ENCODE measurements at places on chromosomes 1 and 21.
A peak's percentile ranks its signal among the peaks of the same experiment; 100 is the strongest.

DNA sequence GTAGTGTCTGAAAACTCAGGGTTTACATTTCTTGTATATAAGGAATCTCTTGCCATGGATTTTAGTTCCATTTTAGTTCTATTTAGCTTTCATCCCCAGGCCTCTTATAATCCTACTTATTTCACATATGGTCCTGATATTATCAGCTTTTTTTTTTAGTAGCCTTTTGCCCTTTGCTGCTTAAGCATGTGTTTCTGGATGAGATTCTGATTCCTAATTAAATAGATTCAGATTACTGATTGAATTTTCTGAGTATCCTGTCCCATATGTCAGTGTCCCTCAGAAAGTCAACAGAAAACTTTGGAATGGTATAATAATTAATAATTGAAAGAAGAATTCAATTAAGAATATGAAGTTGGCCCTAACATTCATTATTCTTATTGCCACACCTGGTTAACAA lies 134.7 kb upstream of the HOOK1 start:
- DNase-seq = no peak

- no peak for DNase-seq
Measured at GRCh38 chr1:51303315-51303714, 27.0 kb downstream of the TTC39A start.

GRCh38 chr21:28455253-28455600 lies 537.5 kb downstream of the LTN1 start:
- no peak for DNase-seq

DNA sequence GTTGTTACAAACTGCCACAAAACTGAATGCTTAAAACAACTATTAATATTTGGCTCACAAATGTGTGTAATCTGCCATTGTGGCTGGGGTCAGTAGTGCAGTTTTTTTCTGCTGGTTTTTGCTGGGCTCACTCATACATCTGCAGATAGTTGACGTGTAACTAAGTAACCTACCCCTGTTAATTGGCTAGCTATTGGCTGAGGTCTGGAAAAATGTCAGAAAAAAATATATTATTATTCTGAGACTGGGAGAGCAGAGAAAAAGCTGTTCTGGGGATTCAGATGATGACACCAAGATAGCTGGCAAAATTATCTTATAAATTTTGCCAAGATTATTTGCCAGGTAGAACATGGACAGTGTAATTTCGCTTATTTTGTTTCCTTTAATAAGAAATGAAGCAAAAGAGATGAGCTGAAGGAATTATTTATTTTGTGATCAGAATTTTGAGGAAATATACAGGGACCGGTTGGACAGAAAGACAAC lies 616.1 kb upstream of the ADAMTS5 start:
- no peak for DNase-seq

GRCh38 chr1:8701794-8702471 lies 115.5 kb downstream of the RERE start:
- peak; percentile 48 for DNase-seq

DNA sequence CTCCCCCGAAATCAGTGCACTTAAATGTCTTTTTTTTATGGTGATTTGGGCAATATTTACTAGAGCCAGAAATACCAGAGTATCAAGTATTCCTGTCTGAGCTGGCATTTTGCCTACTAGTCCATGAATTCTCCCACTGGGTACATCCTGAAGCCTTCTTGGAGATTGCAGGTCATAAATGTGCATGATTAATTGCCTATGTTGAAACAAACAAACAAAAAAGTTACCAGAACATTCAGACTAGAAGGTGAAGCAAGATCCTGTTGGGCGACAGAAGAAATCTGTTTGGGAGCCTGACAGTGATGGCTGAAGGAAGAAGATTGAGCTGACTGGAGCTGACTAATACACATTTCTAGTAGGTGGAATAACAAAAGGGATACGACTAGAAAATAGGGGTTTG lies 127.4 kb upstream of the NRIP1 start:
- no peak for DNase-seq
